AG09319 (cell line): ENCODE measurements at places on chromosomes 2 and 18.

DNA sequence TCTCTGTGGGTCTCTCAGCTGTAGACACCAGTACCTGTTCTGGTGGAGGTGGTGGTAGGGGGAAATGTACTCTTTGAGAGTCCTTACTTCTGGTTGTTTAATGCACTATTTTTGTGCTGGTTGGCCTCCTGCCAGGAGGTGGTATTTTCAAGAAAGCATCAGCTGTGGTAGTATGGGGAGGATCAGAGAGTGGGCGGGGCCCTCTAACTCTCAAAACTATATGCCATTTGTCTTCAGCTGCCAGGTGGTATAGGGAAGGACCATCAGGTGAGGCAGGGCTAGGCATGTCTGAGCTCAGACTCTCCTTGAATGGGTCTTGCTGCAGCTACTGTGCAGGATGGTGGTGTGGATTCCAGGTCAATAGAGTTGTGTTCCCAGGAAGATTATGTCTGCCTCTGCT, 1100.8 kb downstream of the CNTNAP5 start:
- DNase-seq, result no peak

DNA sequence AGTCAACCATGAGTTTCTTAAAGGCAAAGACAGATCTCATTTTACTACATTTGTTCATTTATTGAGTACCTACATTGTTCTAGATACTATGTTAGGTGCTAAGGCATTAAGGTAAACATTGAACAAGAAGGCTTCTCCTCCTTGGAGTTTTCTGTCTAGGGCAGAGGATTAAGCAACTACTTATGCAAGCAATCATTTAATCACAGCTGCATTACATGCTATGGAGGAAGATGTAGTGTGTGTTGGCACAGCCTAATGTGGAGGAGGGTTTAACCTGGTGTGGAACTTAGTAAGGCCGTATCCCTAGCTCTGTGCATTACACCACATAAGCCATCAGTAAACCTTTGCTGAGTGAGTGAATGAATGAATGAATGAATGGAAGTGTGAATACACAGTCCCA, 106.5 kb upstream of the MAP3K20 start:
- DNase-seq, result no peak

- no peak for DNase-seq
These were observed 9.7 kb downstream of the LRRTM4 start for GRCh38 chr2:77512507-77512906.

GRCh38 chr18:58105888-58106260, 61.8 kb downstream of the NEDD4L start:
- no peak for DNase-seq

DNA sequence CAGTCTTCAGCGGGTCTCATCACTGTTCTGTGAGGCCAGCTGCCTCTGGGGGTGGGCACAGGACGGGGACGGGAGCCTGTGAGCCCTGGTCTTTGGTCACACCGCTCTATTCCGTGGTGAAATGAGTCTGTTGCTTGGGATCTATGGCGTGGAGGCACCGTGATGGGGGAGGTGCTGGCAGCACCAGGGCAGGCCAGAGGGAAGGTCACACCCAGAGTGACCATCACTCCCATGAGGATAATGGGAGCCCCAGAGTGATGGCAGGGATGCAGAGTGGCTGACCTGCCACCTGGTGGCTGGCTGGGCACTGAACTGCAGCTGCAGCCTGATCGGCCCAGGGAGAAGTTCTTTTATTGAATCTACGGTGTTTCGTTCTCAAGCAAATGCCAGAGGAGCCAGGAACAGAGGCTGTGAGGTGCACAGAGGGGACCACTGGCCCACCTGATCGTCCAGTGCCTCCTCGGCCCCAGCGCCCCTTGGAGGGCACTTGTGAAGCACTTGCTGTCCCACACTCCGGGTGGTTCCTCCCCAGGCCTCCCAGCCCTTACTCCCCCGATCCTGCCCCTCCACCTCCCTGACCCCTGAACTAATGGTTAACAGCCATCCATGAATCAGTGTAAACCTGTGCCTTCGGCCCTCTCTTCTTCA, 17.9 kb downstream of the KCNIP3 start:
- DNase-seq, result no peak
